BJ (cell line): ENCODE measurements at places on chromosomes 4 and X.

DNA sequence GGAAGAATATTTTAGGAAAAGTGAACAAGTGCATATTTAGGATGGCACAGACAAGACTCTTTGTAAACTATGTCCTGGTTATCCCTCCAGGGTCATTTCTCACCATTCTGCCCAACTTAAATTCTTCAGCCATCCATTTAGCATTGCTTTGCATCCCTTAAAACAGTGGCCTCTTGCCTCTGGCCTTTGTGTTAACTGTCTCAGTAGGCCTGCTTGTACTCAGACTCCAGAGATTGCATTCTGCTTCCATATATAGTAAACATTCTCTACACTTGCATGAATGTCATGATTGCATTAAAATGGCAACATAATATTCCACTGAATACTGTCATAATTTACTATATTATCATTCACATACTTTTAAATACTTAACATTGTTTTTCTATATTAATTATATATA is 43.2 kb downstream of the NR3C2 start:
- no peak for DNase-seq

DNA sequence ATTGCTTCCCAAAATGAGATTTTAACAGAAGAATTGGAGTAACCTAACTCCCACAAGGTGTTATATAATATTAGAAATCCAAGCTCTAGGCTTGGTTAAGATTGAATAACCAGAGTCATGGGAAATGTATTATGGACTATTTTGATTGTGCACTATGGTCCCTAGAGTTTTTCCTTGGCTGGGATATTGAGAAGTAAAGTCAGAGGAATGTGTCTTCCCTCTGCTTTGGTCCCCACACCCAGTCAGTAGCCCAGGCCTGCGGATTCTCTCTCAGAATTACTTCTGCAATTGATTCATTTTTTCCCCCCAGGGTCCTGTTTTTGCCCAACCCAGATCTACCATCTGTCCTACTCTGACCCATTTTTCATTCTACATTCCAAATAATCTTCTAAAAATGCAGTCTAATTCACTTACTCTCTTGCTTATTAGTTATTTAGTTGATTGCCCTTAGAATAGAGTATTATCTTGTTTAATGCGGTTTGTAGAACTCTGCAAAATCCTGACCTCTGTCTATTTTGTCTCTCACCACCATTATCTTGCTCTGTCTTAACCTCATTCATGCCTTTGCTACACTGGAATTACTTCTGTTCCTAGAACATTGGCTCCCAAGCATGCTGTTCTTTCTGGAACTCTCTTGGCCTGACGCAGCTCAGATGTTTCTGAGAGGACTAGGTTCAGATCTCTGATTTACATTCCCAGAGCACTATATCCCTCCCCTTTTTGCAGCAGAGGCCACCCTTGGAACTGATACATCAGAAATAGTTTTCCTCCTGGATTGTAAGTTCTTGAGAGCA is 23.6 kb downstream of the GUCY1A1 start:
- DNase-seq = no peak

DNA sequence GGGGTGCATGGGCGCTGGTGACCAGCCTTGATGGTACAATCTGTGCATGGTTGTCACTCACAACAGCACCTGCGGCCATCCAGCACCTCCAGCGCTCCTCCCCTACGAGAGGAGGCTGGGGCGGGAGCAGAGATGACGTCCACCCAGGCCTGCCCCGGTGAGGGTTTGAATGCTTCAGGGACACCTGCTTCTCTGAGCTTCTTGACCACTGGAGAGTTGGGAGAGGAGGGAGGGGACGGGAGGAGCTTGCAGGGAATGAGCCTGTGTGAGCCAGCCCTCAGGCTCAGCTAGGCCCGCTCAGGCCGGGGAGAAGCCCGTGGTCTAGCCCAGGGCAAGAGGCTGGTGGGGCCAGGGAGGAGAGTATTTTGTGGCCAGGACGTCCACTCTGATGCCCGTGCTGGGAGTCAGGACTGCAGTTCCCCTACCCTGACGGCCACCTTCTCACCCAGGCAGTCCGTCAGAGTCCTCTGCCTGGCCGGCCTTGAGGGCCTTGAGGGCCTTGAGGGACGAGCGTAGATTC is 59.2 kb downstream of the CPZ start:
- DNase-seq = no peak

GRCh38 chr4:26884486-26884988 is 23.9 kb downstream of the STIM2 start:
- DNase-seq = no peak

DNA sequence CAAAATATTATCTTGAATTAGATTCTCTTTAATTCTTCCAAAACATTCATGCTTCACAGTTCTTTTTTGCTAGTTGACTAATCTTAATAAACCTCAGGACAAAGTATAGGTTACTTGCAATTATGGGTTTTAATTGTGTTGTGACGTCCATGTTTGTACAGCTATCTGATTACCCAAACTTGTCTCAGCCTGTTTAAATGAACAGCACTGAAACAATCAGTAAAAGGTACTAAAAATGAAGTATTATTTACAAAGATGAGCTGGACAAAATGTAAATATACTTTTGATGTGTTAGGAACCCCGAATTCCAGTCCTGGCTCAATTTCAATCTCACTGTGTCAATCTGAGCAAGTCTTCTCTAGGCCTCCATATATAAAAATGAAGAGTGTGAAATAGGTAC is 57.4 kb upstream of the SLC6A14 start:
- DNase-seq = no peak

- no peak for DNase-seq
Observed at GRCh38 chrX:12378253-12378652, 240.0 kb downstream of the FRMPD4 start.

DNA sequence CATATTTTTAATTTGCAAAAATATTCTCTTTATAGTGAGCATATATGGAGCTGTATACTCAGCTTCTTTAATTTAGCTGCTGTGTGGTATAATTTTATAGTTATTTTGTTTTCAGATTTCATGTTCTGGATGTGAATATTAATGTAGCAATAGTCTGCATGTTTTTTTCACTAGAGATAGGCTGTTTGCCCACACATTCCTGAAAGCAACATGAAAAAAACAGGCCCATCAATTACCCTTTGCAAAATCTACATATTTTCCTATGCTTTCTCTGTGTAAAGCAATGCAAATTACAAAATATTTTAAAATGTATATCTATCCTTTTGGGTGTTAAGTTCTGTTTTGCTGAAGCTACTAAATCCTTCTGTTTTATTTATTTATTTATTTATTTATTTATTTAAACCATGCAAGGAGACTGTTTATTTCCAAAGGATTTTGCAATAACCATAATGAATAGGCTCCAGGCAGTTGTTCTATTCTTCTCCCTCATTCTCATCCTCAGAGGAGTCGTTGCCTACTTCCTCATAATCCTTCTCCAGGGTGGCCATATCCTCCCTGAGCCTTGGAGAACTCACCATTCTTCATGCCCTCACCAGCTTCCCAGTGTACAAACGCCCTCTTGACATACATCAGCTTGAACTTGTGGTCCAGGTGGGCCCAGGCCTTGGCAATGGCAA is 277.1 kb downstream of the ANKRD50 start:
- no peak for DNase-seq

DNA sequence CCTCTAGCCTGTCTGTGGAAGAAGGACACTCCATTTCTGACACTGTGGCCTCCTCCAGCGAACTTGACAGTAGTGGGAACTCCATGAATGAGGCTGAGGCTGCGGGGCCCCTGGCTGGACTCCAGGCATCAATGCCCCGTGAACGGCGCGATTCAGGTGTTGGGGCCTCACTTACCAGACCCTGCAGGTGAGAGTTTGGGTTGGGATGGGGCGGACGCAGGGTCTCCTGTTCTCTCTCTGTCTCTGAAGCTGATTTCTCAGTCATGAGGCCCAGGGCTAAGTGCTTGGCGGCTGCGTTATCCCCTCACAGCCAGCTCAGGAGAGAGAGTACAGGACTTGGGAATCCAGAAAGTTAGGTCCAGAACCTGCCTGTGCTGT is 71.0 kb downstream of the STARD8 start:
- DNase-seq = no peak

DNA sequence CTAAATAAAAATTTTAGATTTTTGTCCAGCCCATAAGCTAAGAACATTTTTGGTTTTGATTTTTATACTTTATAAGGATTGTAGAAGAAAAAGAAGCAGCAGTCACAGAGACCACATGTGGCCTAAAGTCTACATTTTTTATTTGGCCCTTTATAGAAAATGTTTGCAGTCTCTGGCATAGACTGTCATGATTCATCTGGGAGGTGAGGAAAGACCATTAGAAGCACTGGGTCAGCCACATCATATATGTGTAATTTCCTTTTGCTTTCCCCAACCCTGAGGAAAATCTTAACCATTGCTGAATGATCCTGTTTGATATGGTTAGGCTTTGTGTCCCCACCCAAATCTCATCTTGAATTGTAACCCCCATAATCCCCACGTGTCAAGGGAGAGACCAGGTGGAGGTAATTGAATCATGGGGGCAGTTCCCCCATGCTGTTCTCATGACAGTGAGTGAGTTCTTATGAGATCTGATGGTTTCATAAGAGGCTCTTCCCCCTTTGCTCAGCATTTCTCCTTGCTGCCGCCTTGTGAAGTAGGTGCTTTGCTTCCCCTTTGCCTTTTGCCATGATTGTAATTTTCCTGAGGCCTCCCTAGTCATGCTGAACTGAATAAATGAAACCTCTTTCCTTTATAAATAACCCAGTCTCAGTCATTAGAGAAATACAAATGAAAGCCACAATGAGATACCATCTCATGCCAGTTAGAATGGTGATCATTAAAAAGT is 12.1 kb upstream of the COPS4 start:
- no peak for DNase-seq

GRCh38 chr4:141486375-141486997 is 149.9 kb upstream of the IL15 start:
- peak; percentile 47 for DNase-seq

DNA sequence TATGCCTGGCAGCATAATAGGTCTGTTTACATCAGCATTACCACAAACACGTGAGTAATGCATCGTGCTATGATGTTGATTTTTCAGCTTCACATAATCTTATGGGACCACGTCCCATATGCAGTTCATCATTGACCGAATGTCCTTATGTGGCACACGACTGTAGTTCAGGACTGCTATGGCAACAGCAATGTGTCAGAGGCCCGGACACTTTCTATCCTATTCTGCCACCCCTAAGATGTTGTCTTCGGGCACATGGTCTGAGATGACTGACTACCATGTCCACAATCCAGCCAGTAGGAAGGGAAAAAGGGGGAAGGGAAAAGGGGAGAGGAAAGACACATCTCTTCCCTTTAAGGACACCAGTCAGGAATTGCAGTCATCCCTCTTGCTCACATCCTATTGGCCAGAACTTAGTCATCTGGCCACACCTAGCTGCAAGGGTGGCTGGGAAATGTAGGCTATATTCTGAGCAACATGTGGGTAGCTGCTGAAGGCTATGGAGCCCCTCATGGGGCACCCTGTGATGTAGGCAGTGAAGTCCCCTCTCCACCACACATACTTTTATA is 196.0 kb upstream of the RBPJ start:
- no peak for DNase-seq

DNA sequence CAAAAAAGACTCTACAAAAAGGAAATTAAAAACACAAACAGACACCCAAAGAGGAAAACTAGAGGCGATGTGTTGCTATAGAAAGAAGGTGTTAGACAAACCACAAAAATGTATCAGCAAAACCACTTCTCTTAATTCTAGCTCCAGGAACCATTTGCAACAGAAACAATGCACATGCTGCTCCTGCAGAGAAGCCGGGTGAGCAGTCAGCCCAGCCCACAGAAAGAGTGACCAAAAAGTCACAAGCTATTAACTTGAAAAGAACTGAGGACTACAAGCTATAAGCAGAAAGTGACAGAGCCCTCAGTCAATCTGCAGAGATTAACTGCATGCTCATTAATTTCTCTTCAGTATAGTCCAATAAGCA is 96.2 kb upstream of the KLHL13 start:
- no peak for DNase-seq
